ENCODE measurements at places on chromosomes 2 and 18.

DNA sequence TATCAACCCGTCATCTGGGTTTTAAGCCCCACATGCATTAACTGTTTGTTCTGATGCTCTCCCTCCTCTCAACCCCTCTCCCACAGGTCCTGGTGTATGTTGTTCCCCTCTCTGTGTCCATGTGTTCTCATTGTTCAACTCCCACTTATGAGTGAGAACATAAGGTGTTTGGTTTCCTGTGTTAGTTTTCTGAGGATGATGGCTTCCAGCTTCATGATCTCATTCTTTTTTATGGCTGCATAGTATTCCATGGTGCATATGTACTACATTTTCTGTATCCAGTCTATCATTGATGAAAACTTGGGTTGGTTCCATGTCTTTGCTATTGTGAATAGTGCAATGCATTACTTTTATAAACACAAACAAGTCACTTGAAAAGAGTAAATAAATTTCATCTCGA, 7.0 kb upstream of the INPP1 start:
- DNase-seq = no peak

- no peak for DNase-seq
Observed at GRCh38 chr2:222239091-222239490, 59.7 kb downstream of the PAX3 start.

GRCh38 chr2:72603481-72603880, 222.4 kb downstream of the EXOC6B start:
- DNase-seq = no peak

DNA sequence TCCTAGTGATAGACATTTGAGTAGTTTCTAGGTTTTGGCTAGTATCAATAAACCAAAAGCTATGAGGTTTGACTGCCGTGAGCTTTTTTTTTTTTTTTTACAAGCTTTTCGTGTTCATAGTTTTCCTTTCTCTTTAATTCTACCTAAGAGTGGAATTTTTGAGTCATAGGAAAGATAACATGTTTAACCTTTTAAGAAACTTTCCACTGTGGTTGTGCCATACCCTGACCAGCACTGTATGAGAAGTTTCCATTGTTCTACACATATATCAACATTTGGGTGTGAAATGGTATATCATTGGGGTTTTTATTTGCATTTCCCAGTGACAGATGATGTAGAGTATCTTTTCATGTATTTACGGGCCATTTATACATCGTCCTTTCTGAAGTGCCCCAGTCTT, 31.7 kb downstream of the UBE2F start:
- DNase-seq = no peak

DNA sequence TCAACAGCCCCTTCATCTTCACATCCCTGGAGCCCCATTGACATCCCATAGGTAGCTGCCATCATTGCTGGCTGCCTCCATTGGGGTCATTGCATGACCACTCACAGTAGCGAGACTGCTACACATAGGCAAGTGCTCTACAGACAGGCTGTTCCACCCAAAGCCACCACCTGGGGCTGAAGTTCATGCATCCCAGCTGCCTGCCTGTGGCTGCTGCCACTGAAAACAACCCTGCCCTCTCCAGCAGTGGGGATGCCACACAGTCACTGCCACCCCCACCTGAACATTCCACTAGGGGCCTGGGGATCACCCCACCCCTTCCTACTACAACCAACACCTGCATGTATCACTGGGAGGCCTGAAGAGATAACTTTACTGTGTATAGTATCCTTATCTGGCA, 59.5 kb upstream of the CTAGE1 start:
- DNase-seq = no peak

- no peak for DNase-seq
Observed at GRCh38 chr18:40687399-40687798, 1267.6 kb upstream of the PIK3C3 start.

- DNase-seq = no peak
Observed at GRCh38 chr2:191228861-191229260, 16.3 kb upstream of the MYO1B start.

DNA sequence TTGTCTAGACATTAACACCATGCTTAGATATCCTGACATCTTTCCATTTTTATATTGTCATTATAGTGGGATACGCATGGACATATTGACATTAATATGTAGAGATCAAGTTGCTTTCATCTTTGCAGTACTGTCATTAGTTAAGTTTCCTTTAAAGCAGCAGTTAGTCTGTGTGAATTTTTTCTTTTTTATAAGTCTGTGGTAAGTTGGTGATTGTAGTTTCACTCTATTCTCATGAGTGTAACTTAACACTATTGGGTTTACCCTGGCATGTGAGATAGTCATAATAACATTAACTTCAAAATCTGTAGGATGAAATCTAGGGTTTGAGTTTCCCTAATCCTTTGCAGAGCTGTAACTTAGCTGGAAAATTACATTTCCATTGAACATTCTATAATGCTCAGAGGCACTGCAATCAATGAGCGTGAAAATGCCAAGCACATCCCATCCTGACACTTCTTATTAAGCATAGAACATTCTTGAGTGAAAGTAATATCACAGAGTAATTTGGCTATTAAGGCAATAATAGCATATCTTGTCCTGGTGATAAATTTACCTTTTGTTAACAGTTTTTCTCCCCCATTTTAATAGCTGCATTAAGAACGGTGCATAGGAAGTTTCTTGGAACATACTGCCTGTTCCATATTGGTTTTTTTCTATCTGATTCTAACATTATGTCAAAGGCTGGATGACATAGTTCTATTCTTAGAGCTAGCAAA, 47.5 kb upstream of the DARS1 start:
- no peak for DNase-seq

- no peak for DNase-seq
Observed at GRCh38 chr18:3179430-3180089, 40.2 kb downstream of the MYOM1 start.

DNA sequence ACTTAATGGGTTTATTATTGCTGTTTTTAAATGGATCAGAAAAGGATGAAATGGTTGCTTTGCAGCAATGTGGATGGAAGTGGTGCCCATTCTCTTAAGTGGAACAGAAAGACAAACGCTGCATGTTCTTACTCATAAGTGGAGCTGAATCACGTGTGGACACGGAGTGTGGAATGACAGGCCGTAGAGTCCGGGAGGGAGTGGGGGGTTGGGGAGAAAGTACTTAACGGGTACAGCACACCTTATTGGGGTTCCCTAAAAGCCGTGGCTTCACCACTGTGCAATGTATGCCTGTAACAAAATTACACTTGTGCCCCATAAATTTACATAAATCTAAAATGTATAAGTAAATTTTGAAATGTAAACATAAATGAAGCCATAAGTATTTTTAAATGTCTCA, 64.0 kb upstream of the CTDP1 start:
- no peak for DNase-seq
